ENCODE measurements at places on chromosomes 5 and 9.
A peak's percentile ranks its signal among the peaks of the same experiment; 100 is the strongest.

GRCh38 chr5:127019928-127020327 is 10.4 kb downstream of the MARCHF3 start:
- no peak for DNase-seq

DNA sequence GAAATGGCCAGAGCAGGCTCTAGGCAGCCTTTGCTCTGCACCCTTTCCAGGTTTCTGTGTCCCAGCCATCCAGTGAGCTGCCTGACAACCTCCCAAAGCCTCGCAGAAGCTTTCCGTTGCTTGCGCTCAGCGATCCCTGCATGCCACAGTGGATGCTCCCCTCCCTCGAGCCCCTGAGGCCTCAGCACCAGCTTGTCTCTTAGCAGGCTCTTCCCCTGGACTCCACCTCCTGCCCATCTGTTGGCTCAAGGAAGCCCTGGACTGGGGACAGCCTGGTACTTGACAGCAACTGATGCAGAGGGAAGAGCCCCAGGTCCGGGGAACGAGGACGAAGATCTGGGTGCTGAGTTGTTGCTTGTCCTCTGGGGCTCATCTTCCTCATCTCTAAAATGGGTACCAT is 23.2 kb downstream of the TSPAN17 start:
- no peak for DNase-seq

- DNase-seq = peak; percentile 98
Measured at GRCh38 chr5:22541037-22541436, 312.1 kb downstream of the CDH12 start.

DNA sequence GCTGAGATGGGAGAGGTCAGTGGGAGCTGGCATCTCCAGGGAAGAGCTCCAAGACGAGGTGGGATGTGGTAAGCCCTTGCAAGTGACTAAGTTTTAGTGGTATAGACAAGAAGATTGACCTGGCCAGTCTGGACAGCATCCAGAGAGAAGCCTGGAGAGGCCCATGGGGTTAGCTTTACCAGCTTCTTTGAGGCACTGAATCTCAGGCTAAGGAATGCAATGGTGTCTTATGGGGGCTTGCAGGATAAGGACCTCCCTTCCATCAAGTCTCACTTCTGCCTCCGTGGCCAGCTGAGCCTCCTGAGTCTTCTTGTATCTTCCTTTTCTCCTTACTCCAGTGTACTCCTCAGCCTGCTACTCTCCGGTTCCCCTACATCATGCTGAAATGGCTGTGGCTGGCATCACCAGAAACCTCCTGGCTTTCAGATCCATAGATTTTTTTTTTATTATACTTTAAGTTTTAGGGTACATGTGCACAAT is 56.5 kb upstream of the JADE2 start:
- no peak for DNase-seq

- no peak for DNase-seq
Measured at GRCh38 chr9:136808806-136809158, 1.0 kb downstream of the RABL6 start.

DNA sequence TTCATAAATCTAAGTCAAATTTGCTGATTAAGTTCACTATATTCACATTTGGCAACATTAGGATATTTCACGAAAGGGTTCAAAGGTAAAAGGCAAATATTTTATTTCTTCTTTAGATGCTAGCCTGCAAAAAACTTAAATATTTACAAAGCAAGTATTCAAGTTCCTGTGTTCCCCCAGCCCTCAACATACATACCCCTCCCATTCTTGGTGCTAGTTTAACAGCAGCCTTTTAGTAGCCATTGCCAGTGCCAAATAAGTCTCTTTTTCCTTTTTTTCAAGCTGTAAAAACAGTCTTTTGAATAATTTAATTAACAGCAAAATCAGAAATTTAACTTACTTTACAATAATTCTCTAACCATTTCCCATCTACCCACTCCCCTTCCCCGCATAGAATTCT is 288.5 kb upstream of the TMEM161B start:
- no peak for DNase-seq

DNA sequence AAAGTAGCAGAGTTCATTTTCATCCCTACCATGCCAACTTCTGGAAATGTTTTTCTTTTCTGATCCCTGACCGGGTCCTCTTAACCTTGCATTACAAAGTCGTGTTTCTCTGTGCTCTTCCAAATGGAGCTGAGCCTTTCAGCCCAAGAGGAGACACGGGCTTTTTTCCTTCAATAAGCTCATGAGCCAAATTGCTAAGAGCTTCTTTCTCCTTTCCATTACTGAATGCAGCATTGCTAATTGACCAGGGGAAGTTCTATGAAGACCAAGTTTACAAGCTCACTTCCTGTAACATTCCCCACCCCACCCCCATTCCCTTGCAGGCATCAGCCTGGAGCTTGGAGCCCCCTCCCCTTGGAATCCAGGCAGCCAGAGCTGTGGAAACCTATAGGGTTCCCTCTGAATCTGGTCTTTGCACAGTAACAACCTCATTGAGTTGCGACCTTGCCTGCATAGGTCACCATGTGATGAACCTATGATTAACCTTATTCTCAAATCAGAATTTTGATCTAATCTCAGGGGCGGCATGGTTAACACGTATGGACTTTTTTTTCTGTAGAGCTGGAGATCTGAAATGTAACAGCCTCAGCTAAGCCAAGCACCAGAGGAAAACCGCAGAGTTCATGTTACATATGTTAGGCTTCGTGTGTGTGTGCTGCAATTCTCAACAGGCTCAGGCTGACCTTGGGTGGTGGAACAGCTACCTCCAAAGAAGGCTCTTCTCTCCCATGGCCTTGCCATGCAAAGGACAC is 395.7 kb upstream of the ZNF462 start:
- no peak for DNase-seq

DNA sequence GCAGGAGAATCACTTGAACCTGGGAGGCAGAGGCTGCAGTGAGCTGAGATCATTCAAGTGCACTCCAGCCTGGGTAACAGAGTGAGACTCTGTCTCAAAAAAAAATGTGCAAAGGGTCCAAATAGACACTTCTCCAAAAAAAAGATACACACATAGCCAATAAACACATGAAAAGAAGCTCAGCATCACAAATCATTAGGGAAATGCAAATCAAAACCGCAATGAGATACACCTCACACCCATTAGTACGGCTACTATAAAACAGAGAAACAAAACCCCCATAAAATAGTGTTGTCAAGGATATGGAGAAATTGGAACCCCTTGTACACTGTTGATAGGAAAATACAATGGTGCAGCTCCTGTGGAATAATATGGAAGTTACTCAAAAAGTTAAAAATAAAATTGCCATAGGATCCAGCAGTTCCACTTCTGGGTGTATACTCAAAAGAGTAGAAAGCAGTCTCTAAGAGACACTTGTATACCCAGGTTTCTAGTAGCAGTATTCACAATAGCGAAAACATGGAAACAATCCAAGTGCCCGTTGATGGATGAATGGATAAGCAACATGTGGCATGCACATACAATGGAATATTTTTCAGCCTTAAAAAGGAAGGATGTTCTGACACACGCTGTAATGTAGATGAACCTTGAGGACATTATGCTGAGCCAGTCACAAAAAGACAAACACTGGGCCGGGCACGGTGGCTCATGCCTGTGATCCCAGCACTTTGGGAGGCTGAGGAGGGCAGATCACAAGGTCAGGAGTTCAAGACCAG is 57.2 kb upstream of the PPARGC1B start:
- DNase-seq = no peak

GRCh38 chr5:132464156-132464939 is 26.2 kb downstream of the IRF1 start:
- DNase-seq = no peak

DNA sequence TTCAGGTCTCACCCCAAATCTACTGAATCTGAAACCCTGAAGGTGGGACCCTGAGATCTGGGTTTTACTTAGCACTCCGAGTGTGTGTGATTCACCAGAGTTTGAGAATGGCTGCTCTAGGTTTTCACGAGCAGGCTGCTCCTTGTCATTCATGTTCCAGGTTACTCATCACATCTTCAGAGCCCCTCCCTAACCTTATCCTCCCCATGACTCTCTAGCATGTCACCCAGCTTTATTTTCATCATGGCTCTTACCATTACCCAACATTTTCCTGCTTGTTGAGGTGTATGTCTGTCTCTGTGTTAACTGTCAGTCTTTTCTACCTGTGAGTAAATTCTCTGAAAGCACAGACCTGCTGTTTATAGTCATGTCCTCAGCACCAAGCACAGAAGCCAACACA is 319.2 kb downstream of the NSG2 start:
- no peak for DNase-seq

- DNase-seq = no peak
Measured at GRCh38 chr5:108024986-108025385, 354.2 kb upstream of the EFNA5 start.

GRCh38 chr5:101306391-101307137 is 403.5 kb upstream of the ST8SIA4 start:
- DNase-seq = no peak

- no peak for DNase-seq
Measured at GRCh38 chr9:128245421-128246151, 30.2 kb downstream of the GOLGA2 start.

GRCh38 chr9:35557320-35557719 is 47.7 kb upstream of the TESK1 start:
- DNase-seq = no peak

DNA sequence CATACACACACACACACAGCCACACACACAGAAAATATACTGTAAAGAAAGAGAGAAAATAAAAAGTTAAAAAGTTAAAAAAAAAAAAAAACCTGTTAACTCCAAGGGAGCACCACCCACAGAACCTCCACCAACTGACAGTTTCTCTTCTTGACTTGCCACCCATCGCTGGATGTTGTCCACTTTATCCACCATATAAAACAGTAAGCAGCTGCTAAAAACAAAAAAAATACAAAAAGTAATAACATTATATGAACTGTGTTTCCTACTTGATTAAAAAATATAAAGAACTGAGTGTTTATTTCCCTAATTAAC is 1.2 kb downstream of the PURA start:
- DNase-seq = no peak

DNA sequence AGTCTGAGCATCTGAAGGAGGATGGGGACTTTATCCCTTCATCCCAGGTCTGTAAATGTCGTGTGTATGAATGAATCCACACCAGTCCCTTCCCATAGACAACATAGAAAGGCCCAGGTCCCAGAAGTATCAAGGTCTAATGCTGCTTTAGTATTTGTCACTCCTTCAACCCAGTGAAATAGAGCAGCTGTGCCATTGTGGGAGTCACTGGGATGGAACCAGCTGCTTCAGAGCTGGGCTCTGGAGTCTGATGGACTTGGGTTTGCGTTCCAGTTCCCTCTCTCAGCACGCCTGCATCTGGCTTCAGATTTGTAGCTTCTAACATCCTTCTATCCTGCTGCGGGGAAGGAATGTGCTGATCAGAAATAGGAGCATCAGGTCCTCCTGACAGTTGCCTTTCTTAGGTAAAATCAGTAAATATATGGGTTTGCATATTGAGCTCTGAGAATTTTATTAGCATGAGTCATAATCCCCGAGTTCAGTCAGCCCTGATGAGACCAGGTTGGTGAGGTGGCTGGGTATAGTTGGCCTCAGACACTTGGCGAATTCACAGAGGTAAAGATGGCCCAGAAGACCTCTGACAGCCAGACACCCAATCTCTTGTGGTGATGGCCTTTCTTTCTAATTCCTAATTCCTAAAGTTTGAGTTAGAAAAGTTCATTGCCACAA is 10.1 kb downstream of the ACO1 start:
- DNase-seq = no peak

GRCh38 chr9:133200631-133201030 is 8.4 kb downstream of the OBP2B start:
- DNase-seq = no peak

- DNase-seq = no peak
Measured at GRCh38 chr5:139872851-139873794, 77.5 kb downstream of the PSD2 start.

GRCh38 chr5:15013654-15014463 is 142.3 kb upstream of the ANKH start:
- peak; percentile 68 for DNase-seq

Data from NCI-H187 treated with DMSO at 0.1 percent for 48 hours (cell line).